ENCODE measurements at places on chromosomes 7 and 10.
A peak's percentile ranks its signal among the peaks of the same experiment; 100 is the strongest.

DNA sequence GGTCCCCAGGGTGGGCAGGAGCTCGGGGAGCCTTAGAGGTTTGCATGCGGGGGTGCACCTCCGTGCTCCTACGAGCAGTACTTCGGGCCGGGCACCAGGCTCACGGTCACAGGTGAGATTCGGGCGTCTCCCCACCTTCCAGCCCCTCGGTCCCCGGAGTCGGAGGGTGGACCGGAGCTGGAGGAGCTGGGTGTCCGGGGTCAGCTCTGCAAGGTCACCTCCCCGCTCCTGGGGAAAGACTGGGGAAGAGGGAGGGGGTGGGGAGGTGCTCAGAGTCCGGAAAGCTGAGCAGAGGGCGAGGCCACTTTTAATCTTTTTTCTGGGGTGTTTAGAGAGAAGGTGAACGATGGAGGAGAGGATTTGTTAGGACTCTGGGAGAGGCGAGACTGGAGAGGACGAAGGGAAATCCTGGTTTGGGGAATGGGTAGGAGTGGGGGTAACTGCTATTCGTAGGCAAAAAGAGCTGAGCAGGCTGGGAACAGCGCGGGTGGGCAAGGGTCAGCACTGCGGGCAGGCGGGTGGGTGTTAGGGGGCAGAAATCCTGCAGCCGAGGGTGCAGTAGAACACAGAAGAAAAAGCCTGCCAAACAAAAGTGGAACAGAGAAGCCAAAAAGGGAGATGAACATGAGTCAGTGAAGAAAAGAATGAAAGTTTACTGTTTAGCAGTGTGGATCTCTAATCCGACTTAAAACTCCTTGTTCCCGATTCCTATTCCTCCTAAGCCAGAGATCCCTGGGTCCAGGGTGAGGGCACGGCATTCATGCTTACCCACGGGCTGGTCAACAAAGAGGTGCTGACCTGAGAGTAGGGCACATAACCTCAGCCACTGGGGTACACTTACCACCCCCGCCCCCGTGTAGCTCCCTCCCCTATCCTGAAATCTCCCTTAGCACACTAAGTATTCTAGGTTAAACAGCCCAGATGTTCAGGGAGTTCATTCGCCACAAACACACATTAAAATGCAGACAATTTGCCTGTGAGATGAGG, 26.9 kb downstream of the PRSS2 start:
- DNase-seq = no peak

- DNase-seq = no peak
Measured at GRCh38 chr7:44324204-44324480, 1.3 kb downstream of the CAMK2B start.

- peak; percentile 47 for DNase-seq
Measured at GRCh38 chr10:97842656-97843280, 6.9 kb upstream of the GOLGA7B start.

DNA sequence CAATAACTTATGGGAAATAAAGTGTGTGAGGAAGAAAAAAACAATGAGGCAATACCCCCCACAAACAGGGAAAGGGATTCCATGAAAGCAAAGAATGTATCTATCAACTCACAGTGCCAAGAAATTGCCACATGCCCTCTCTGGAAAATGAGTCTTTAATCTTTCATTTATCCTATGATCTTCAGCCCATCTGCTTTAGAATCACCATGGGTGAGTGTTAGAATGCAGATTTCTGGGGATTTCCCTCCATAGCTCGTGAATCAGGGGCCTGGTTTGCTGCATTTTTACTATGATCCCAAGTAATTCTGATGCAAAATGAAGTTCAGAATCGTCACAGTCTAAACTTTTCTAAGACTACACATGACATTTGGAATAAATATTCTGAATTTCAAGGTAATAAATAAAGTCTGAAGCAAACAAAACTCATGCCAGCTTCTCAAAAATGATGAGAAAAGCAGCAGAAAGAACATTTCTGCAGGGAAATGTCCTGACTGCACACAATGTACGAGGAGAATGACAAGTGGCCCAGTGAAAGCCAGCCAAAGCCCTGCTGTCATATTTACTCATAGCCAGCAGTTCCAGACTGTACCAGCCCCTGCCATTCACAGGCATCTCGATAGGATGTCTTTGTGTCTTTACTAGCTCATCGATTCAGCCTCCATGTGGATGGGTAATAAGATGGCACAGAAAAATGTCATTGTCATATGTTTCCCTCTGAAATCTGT, 167.1 kb downstream of the ELMO1 start:
- no peak for DNase-seq

- no peak for DNase-seq
Measured at GRCh38 chr7:79658304-79658703, 204.8 kb upstream of the MAGI2 start.

DNA sequence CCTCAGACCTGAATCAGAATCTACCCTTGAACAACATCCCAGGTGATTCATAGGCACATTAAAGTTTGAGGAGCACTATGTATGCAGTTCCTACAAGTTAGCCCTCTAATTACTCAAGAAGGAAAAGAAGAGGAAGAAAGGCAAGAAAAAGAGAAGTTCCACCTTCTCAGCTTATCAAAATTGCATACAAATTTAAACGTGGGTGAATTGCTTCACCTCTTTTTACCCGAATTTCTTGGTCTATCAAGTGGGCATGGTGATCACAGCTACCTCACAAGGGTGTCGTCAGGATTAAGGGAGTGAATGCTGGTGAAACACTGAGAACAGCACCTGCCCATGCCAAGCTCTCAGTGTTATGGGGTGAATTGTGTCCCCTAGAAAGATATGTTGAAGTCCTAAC, 43.8 kb upstream of the PAPSS2 start:
- no peak for DNase-seq

DNA sequence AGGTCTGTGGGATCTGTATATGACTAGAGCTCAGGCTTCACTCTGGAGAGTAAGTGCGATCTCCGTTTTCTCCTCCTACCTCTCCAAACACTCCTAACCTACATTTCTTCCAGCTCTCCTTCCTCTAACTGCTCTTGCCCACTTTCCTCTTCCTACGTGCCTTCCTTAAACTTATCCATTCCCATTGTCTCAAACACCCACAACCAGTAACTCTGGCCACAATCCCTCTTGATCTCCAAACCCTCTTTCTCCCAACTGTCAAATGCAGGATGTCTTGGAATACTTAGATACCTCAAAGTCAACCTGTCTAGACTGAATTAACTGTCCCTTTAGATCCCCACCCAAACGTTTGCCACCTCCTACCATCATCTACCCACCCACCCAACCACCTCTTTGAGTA, 213.7 kb upstream of the KMT2E start:
- DNase-seq = no peak
